ENCODE measurements at places on chromosomes 7 and 10. TPM values are rescaled to one million over a fixed set of nuclear protein-coding genes. Genes with fewer than 3 reads are reported as not detected.

TFPI2 gene
- 2.6 TPM for total RNA-seq

TIMM23 gene
- total RNA-seq: 57.7 TPM

DNA sequence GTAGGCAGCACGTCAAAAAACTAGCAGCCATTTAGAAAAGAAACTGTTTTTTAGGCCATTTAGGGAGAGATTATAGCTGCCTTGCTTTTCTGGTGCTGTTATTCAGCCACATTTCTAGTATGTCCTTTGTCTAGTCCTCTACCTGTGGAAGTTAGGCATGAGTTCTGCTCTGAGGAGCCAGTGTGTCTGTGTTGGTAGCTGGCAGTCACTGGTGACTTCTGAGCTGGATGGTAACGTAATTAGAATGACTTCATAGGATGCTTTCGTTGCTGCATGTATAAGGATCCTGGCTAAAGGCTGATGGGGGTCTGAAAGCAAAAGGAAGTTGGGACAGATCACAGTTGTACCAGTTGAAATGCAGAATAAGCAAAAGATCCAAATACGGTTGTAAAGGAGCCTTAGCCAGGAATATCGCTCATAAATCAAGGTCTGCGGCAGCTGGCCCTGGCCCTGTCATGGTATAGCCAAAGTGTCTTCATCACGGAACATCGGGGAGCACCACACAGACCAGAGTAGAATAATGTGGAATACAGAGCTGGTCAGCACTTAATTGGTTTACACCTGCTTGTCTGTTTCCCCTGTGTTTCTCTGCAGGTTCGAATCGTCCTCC, 226.7 kb downstream of the EXOC4 start:
- no peak overlapping the region for H3K4me3 ChIP-seq
- no peak for DNase-seq
- H3K27ac ChIP-seq: no peak overlapping the region
- H3K27me3 ChIP-seq: no peaks in the 10 kb centered on the region
- H3K36me3 ChIP-seq: peaks cover 10% of the 10 kb centered on the region

DNA sequence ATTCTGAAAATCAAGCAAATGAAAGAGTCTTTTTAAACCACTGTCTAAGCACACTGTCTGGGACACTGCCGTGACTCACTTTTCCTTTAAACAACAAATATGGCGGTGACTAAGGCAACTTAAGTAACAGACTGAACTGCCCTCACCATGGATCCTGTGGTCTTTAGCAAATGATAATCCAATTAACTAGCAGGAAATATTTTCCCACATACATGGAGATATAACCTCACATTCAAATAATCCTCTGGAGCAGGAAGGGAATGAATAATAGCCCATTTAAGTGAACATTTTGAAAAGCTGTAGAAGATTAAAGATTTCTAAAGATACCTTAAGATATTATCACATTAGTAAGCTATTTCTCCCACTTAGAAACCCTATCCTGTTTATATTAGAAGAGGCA, 40.3 kb upstream of the LRRC17 start:
- H3K27me3 ChIP-seq: no peaks in the 10 kb centered on the region
- peaks cover 13% of the 10 kb centered on the region for H3K4me1 ChIP-seq
- H3K4me3 ChIP-seq: no peak overlapping the region
- no peak for DNase-seq

GRCh38 chr10:42888504-42889095, 106.0 kb downstream of the BMS1 start:
- H3K4me1 ChIP-seq: no peaks in the 10 kb centered on the region
- H3K27me3 ChIP-seq: no peaks in the 10 kb centered on the region
- H3K36me3 ChIP-seq: no peaks in the 10 kb centered on the region
- no peak overlapping the region for H3K27ac ChIP-seq
- no peak overlapping the region for H3K4me3 ChIP-seq
- no peak for DNase-seq

GRCh38 chr7:2247141-2247995, 5.3 kb downstream of the NUDT1 start:
- peaks cover 4% of the 10 kb centered on the region for H3K4me1 ChIP-seq
- no peak overlapping the region for H3K27ac ChIP-seq
- H3K4me3 ChIP-seq: no peak overlapping the region

CRPPA gene
- total RNA-seq: 3.8 TPM

GRCh38 chr7:93238748-93239147, 6.6 kb downstream of the VPS50 start:
- H3K36me3 ChIP-seq: no peaks in the 10 kb centered on the region
- peaks cover 4% of the 10 kb centered on the region for H3K4me1 ChIP-seq
- DNase-seq: no peak
- no peak overlapping the region for H3K27ac ChIP-seq

Data from progenitor cell of endocrine pancreas (in vitro differentiated cells).